T-helper 2 cell treated with Interferon-gamma antibody and Interleukin-4, amounts not matched to agents 5 μg/mL and 100 μg/mL, for 36 hours (primary cell): ENCODE measurements at places on chromosomes 16 and 17.
A peak's percentile ranks its signal among the peaks of the same experiment; 100 is the strongest.

DNA sequence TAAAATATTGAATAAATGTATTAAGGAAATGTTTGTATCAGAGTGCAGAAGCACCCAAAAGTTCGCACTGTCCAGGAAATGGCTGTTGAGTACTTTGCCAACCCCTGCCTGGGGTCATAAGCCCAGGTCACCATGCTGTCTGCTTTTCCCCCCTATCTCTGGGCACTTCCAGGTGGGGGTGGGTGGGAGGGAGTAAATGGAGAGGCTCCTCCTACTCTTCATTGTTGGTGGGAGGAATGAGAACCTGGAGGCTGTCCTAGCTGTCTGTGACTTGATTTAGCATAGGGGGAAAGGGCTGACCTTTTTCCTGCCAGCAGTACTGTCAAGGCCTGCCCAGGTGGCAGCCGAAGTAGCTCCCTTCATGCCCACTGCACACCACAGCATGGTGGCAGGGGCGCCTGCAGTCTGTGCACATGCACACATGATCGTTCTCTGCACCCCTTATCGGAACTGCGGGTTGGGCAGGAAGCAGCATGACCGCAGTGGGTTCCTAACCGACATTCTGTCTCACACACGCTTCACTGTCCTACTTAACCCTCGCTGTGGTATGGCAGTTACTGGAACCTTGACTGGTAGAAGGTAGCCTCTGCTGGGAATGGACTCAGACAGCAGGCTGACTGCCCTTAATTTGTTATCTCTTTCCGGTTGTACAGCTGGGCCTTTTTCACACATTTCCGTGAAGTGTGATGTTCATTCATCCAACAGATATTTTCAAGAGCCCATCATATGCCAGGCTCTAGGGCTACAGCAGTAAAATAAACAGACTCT lies 41.5 kb downstream of the LDHD start:
- DNase-seq = peak; percentile 87

DNA sequence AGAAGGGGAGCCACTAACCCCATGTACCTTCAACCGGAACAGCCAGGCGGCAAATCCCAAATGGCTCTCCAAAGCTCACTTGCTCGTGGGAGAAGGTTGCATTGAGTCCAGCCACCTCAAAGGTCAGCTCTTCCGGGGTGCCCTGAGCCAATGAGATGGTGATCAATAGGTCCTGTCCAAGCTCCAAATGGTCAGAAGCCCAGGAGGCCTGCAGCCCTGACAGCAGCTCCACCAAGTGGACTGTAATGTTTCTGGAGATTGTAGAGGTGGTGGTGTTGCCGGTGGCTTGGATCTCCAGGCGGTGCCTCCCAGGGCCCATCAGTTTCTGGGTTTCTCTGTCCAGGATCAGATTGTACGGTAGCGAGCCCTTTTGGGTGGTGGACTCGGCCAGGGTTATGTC lies 39.9 kb upstream of the BCO1 start:
- no peak for DNase-seq

- no peak for DNase-seq
These were observed 291.3 kb downstream of the WWOX start for GRCh38 chr16:78390508-78391324.

DNA sequence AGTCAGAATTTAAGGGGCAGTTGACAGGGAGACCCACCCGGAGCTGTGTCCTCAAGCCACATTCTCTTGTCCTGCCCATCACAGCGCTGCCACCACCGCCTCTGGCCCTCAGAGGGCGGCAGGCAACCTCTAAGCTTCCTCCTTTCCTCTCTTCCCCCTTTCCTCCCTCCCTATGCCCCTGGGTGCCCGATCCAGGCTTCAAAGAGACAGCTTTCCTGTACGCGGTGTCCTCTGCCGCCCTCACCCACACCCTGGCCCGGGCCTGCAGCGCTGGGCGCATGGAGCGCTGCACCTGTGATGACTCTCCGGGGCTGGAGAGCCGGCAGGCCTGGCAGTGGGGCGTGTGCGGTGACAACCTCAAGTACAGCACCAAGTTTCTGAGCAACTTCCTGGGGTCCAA lies 23.5 kb downstream of the WNT9B start:
- no peak for DNase-seq

- DNase-seq = no peak
These were observed 27.1 kb downstream of the PPM1D start for GRCh38 chr17:60627124-60627523.

DNA sequence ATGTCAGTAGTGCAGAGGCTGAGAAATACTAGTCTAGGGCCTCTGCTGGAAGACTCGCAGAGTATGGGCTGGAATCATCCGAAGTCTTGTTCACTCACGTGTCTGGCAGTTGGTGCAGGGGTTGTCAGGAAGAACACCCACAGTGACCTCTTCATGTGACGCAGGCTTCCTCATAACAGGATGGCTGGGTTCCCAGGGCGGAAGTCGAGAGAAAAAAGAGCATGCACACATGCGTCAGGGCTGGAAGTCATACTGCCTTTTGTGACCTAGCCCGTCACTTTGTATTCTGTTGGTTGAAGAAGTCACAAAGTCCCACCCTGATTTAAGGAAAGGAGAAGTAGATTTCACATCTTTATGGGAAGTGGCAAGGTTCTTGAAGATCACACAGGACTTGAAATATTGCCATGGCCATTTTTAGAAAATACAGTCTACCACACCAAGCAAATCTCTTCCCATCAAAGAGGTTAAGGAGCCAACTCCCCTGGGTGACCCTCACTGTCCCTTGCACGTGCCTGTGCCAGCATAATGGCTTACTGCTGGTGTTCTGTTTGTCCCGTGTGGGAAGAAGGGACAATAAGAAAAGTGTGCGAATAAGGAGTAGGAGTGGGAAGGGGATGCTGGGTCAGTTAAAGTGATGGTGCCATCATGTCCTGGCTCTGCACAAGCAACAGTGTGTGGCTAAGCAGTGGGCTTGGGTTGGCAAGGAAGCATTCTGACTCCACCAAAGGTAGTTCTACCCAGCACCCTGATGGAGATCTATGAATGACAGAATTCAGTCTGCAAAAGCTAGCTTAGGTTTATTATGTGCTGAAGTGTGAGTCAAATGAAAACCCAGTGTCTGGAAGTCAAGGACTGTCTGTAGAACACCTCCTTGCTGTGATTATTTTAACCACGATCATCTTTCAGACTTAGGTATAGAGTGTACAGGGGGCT lies 28.1 kb downstream of the HEATR3 start:
- no peak for DNase-seq

DNA sequence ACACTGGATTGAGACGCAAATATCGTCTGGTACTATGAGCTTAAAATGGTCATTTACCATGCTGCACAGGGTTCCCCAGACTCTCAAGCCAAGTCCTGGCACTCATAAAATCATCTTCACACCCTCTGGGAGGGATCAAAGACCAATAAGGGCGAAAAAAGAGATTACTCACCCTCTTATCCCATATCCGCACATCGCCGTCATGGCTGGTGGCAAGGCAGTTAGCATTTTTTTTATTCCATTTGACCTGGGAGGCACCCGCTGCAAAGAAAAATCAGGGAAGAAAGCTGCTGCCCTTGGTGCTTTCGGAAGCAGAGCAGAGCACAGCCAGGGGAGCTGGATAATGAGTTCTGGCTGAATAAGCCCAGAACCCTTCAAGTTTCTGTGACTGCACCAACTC lies 42.4 kb downstream of the WDR59 start:
- DNase-seq = no peak

DNA sequence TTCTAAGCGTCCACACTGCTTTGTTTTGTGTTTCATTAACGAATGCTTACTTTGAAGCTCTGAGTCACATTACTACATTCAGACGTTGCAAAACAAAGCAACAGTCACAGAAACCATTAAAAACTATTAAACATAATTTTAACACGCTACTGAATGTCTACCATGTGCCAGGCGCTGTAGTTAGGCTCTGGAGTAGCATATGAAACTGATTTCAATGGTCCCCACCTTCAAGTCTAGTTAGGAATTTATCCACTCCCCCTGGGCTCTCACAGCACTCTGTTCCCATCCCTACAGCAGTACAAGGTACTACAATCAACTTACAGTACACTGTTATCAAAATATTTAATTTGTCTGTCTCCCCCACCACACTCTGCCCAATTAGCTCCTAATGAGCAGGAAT lies 631 bp downstream of the UTP6 start:
- DNase-seq = no peak

DNA sequence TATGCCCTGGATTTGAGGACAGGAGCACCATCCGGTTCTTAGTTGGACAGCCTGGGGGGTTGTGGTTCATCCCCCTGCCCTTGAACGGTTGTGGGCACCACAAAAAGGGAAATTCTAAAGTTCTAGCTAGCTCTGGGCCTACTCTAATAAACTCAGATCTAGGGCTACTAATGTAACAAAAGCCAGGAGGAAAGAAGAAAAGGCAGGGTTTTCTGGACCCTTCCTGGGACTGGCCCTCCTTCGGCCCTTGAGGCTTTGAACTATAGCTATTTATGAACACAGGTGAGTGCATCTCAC lies 15.1 kb downstream of the ETV4 start:
- no peak for DNase-seq

DNA sequence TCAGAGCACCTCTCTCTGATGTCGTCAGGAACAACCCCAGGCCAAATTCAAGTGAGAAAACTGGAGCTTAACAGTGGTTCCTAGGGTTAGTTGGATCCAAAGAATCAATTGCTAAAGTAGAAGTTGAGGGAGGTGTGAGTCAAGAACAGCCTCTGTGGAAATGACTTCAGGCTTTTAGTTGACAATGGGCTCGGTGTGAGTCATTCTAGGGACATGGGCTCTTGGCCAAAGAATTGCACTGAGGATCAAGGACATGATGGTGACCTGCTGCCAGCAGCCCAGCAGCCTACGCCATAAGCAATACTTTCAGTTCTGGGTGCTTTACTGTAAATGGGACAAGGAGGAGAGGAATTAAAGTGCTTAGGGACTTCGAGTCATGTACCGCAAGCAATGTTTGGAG lies 32.1 kb upstream of the SMURF2 start:
- DNase-seq = no peak

GRCh38 chr17:52824542-52824941 lies 666.0 kb upstream of the CA10 start:
- DNase-seq = no peak

DNA sequence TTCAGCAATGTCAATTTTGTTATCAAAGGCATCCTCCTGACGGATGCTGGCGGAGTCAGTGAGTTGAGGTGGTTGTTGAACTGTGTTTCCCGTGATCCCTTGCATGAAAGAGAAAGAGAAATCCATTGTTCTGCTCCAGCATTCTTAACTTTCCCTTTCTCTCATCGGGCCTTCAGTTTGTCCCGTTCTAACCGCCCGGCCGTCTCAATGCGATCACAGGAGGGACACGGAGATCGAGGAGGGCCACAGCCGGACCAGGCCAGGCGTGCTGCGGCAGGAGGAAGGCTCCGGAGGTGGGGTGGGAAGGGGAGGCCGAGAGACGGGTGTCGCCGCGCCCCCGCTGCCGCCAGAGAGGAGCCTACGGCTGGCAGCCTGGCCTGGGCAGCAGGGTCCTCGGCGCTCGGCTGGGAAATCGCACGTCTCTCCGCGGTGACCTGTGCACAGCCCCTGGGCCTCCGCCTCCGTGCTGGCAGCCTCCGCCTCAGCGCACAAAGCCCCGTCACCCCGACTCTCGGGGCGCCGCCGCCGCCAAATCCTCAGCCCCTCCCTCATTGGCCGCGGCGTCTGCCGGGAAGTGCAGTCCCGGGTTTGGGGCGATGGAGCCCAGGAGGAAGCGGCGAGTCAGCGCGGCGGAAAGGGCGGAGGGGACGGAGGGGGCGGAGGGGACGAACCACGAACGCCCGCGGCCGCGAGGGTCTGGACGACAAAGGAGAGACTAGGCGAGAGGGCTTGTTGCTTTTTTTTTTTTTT lies 38.1 kb downstream of the SOST start:
- peak; percentile 81 for DNase-seq

DNA sequence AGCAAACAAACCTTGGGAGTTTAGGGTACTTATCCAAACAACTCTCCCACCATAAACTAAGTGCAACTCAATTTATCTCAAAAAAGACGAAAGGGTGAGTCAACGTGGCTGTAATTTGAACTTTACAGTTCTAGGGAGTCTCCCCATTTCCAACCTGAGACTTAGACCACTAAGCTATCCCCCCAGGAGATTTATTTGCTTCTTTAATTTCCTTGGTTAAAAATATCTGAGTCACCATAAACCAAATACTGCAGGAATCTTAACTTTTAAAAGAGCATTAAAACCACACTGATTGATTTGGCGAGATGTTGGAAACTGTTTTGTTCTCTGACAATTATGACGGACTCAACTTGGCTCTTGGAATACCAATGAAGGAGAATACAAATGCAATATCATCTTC lies 299.3 kb upstream of the SOX9 start:
- DNase-seq = no peak

DNA sequence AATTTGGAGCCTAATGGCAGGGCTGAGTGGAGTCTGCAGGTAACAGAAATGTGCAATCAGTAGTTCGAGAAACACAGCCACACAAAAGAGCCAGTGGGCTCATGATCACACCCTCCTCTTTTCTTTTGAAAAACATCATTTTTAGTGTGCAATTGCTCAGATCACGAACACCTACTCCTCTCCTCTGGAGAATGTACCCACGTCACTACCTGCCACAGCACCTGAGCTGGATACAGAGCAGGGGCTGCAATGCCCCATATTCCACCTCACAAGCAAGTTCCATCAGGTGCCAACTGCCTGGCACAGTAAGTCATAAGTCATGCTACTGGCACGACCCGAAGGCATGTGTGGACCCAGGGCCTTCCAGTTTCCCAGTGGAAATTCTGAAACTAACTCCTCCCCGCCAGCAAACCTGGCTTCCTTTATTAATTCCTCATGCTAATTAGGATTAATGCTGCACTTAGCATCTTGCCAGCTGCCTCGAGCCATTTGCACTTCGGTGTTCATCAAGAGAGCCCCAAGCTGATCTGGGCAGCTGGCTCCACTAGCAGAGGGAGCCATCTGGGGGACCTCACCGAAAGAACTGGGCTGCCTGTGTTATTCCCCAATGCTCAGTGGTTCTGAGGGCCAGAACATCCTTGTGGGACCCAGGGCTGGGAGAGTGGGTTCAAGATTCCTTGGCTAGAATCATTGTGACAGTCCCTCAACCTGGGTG lies 2.4 kb downstream of the CACNG4 start:
- DNase-seq = no peak

GRCh38 chr17:31136319-31136718 lies 41.5 kb downstream of the NF1 start:
- no peak for DNase-seq

DNA sequence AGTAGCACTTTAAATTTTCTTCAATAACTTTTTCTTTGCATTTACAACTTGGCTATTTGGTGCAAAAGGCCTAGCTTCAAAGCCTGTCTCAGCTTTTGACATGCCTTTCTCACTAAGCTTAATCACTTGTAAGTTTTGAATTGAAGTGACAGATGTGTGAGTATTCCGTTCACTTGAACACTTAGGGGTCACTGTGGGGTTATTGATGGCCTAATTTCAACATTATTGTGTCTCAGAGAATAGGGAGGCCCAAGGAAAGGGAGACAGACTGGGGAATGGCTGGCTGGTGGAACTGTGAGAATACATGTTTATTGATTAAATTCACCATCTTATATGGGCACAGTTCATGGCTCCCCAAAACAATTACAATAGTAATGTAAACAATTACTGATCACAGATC lies 84.1 kb downstream of the TAOK1 start:
- DNase-seq = no peak

GRCh38 chr17:32596628-32597027 lies 109.8 kb downstream of the CDK5R1 start:
- DNase-seq = no peak
